ENCODE measurements at places on chromosomes 12 and 14.

GRCh38 chr14:102605029-102605428 lies 12.6 kb downstream of the RCOR1 start:
- DNase-seq: no peak

DNA sequence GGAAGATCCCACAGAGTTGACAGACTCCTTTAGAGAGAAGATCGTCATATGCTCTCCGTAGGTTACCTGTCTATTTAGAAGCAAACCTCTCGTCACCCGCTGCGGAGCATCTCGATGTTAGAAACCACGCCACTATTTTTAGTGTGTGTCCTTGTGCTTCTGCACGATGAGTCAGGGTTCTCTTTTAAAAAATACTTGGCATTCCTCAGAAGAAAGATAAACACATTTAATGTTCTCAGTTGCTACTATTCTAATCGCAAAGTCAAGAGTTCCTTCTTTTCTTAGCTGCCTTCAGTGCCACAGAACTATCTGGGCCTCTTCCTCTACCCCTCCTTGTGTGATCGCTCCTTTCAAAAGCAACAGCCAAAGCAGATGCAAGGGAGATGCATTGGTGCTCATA lies 192.4 kb downstream of the PELI2 start:
- no peak for DNase-seq

DNA sequence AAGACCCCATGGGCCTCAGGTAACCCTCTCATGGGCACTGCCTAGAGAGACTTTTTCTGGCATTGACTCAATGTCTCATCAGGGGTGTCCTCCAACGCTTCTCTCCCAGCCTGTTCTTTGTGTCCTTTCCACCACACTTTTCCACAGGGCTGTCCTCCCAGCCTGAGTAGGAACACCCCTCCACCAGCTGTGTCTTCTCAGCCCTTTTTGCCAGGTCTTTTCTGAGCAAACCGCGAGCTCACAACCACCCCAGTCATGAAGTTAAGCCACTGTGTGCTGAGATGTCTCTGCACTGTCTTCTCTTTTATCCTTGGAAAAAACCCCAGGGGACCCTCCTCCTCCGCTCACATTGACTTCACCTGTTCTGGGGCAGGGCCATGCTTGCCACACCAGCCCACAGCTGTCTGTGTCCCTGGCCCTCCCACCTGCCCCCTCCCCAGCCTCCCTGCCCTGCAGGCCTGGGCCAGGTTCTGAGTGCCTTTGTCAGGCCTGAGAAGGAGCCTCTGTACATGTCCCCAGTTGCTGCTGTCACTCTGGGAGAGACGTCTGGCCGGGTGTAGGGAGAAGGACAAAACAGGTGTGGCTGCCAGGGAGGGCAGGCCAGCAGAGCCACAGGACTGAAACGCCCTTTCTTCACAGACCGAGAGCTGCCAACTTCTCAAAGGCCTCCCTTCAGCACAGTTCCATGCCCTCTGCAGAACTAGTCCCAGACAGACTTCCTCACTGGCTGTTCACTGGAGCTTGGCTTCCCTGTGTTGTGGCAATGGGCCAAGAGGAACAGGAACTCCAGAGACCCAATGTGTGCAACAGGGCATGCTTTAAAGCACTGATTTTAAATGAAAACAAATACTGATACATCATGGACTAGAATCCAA lies 50.5 kb upstream of the PNMA1 start:
- DNase-seq: no peak

- DNase-seq: no peak
Measured at GRCh38 chr12:47415054-47415453, 290.8 kb downstream of the RPAP3 start.

DNA sequence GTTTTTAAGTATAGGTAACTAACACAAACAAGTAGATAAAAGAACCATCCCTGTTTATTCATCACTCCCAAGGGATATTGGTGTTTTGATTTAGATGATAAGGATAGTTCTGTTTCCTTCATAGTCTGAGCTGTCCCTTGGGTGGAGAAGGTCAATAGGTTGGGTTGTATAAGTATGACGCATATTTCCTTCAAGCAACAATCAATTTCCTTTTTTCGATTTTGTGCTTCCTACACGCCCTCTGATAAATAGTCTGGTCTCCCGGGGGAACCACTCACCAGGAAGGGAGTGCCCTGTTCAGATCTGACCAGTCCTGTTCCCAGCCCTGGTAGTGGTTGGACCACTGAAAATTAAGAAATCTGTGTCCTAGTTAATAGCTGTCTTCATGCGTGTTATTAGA lies 378.8 kb upstream of the FAR2 start:
- DNase-seq: no peak

DNA sequence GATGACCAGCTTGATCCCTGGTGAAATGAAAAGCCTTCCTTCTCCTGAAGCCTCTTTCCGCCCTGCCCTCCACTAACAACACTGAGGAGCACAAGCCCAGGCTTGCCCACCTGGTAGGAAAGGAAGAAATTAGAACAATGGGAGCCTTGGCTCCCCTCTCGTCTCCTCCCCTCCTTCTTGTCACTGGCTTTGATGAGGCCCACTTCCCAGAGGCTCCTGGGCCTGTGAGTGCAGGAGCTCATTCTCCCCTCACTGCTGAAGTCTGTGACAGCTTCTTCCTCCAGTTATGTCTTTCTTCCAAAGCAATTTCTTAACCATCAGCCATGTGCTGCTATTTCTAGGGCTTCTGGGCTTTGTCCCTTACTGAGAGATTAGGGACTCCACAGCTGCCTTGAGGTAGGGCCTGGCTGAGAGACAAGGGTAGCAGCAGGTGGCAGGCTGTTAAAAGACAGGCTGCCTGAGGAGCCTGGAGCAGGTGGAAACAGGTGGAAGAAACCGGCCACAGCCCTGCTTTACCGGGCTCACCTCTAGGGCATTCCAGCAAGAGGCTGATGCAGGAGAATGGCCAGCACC lies 53.6 kb upstream of the SRSF5 start:
- DNase-seq: no peak

DNA sequence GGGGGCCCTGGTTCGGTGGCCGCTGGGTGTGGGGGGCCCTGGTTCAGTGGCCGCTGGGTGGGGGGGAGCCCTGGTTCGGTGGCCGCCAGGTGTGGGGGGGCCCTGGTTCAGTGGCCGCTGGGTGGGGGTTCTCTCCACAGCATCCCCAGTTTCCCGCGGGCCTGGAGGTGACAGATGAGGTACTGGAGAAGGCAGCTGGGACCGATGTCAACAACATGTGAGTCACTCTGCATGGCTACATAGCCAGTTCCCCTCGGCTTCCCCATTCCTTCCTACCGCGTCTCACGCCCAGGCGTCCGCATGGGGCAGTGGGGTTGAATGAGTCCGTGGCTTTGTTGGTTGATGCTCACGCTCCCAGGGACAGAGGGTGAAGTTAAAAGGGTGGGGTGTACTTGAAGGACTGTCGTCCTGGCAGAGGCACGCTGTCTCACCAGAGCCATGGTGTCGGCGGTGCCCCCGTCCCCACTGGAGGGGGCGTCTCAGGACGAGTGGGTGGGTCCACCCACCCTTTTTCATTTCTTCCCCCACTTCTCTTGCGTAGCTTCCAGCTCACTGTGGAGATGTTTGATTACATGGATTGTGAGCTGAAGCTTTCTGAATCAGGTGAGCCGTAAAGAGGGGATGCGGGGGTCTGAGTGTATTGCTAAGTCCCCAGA lies 15.6 kb downstream of the HIP1R start:
- no peak for DNase-seq

DNA sequence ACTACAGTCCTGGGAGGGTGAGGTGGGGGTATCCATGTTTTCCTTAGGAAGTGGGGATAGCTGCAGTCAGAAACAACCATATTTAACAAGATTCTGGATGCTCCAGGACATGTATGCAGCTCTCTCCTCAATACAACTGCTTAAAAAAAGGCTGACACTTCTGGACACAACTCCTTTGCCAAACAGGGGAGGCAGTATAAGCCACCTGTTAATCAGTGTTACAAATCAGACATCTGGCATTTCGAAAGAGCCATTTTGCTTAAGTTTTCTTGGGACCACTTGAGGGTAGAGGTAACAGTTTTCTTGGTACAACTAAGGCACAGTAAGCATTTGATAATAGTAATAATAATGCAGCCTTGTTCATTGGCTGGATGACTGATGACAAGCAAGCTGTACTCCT lies 47.1 kb downstream of the RPGRIP1 start:
- DNase-seq: no peak

DNA sequence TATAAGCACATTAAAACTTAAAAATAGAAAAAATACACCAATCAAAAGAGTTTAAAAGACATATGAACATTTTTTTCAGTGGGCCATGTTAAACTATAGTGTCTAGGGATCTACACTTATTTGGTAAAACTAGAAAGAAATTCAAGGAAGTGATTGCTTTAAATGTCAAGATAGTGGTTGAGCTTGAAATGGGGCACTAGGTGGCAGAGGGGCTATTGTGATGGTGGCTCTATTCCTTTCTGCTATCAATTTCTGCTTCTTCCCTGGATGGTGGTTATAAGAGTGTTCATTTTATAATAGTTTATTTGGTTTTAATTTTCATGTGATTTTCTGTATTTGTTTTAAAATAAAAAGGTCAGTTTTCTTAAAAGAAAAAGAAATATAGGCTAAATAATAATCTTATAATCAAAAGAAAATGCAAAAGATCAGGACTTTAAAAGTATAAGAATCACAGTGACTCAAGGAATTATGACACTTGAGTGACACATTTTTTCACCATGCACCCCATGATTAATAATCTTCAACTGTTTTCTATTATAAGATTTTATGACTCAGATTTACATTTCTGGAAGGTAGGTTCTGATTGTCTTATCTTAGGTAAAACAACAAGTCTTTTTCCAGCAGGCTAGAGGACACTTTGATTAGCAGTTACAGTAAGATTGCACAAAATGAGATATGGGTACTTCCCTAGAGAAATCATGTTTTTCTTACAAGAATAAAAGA lies 137.5 kb downstream of the FSCB start:
- no peak for DNase-seq

DNA sequence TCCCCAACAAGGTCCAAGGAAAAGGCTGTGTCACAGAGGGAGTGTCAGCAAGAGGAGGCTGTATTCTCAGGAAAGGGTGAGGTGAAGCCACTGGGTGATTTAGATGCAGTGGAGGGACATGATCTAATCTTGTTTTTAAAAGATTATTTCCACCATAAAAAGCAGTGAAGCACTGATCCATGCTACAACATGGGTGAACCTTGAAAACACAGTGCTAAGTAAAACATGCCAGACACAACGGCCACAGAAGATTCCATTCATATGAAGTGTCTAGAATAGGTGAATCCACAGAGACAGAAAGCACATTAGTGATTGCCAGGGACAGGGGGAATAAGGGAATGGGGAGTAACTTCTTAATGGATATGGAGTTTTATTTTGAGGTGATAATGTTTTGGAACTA lies 12.8 kb downstream of the RITA1 start:
- DNase-seq: no peak

DNA sequence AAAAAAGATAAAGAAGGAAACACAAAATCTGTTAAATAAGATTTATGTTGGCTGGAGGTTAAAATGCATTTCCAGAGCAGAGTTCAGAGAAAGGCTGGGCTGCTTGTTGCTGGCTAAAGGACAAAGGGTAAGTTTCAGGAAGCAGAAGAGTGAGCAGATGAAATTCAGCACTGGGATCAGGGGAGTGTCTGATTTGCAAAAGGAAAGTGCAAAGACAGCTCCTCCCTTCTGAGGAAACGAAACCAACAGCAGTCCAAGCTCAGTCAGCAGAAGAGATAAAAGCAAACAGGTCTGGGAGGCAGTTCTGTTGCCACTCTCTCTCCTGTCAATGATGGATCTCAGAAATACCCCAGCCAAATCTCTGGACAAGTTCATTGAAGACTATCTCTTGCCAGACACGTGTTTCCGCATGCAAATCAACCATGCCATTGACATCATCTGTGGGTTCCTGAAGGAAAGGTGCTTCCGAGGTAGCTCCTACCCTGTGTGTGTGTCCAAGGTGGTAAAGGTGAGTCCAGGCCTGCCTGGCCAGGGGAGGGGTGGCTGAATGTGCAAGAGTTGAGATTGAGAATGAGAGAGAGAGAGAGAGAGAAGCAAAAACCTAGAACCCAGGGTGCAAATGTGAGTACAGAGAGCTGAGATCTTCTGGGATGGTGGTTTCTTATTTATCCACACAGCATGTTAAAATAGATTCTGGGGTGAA lies at the start of gene OAS1:
OAS1 (plus strand) TSS at position 251 of the 703 bp plus-strand sequence; CDS start at position 329, 78 bp downstream.
- DNase-seq: no peak

DNA sequence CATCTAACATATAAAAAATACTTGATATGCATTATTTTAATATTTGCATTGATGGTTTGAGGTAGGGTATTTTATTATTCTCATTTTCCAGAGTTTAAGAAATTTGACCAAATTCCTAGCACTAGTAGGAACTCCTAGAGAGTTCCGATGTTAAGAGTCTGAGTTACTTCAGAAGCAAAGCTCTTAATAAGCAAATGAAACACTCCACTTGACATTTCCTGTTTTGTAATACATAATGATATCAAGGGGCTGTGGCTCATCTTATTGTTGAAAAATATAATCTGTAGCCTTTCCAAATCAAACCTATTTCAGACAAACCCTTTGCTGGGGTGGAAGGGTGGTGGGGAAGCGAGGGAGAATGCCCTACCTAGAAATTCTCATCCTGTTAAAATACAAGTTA lies 355.5 kb downstream of the DIO2 start:
- DNase-seq: no peak

- no peak for DNase-seq
Measured at GRCh38 chr12:49539406-49540228, 787 bp downstream of the KCNH3 start.

- peak; percentile 97 for DNase-seq
Measured at GRCh38 chr12:127284870-127285431, 982.0 kb upstream of the TMEM132C start.

- no peak for DNase-seq
Measured at GRCh38 chr12:128445415-128446127, 178.6 kb downstream of the TMEM132C start.

Measured in HS-5 (cell line).